ENCODE measurements at places on chromosomes 16 and 17.

DNA sequence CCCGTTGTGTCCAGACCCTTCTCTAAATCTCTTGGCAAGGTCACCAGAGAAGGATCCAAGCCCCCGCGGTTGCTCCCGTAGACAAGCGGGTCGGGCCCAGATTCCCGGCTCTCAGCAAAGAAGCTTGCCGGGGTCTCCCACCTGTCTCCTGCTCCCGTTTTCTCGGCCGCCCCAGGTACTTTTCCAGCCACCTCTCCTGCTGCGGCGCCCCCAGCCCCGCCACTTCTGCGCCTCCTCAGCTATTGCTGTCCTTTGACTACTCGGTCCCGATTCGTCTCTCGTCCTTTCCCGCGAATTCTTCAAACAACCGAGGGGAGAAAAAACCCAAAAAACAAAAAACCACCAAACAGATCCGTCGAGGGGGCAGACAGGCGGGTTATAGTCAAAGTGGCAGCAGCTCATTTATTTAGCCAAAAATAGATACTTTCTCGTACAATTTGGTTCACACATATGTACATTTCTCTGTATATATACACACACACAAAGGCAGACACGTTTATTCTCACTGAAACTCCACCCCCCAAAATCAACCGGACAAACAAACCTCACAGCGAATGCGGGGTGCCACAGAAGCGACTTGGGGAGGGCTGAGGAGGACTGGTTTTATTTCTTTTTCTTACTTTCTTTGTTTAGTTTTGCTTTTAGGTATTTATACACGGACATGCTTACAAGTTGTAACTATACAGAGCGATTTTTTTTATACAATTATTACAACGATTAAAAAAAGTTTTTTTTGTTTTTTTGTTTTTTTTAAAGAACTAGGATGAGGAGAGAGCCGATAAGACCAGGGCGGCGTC is 3.5 kb downstream of the IRX3 start:
- no peak for DNase-seq

DNA sequence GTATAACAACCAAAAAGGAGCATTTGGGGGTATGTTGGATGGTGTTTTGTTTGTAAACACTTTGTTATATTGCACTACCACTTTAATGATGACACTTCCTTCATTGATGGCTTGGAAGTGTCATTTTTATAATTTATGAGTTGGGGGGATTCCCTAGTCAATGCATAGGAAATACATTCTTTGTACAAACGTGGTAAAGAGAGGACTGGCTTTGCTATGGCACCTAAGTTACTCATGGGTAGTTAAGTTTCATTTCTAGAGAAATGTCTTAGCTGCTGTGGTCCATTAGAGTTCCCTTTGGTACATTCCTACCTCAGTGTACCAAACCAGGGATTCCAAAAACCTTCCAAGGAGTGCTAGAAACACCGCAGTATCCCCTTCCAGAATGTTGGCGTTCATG is 63.7 kb upstream of the CMIP start:
- DNase-seq: no peak

GRCh38 chr17:9105068-9105868 is 84.0 kb downstream of the NTN1 start:
- DNase-seq: no peak

GRCh38 chr16:67399749-67400704 is 6.7 kb upstream of the TPPP3 start:
- no peak for DNase-seq

- no peak for DNase-seq
Measured at GRCh38 chr17:69528035-69528434, 113.5 kb downstream of the MAP2K6 start.

DNA sequence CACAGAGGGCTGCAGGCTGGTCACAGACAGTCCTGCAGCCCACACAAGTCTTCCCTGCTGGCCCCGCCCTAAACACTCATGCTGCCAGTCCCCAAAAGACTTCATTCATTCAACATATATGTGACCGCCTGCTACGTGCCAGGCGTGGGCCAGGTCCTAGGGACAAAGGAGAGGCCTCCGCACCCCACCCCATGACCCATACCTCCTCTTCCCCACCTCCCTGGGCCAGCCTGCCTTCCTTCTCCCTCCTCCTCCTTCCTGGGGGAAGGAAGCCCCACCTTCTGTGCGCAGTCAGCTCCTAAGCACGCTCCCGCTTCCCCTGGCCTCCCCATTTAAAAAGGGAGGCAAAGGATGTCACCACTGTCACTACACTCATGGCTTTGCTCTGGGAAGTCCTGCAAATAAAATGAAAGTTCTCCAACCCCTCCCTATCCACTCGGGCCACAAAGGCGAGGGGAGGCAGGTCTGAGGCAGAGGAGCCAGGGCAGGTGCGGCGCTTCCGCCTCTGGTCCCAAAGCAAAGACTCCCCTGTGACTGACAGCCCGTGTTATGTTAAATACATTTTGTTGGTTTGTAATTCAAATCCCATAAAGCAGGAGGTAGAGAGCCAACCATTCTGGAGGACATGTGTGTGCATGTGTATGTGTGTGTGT is 9.0 kb downstream of the DNAAF8 start:
- no peak for DNase-seq
